Activated CD8-positive, alpha-beta memory T cell treated with anti-CD3 and anti-CD28 coated beads, Interleukin-2, amount 50 U/mL, for 4 hours (primary cell): ENCODE measurements at places on chromosomes 11 and 22.

- DNase-seq, result no peak
Measured at GRCh38 chr11:86938900-86939880, 16.0 kb downstream of the FZD4 start.

DNA sequence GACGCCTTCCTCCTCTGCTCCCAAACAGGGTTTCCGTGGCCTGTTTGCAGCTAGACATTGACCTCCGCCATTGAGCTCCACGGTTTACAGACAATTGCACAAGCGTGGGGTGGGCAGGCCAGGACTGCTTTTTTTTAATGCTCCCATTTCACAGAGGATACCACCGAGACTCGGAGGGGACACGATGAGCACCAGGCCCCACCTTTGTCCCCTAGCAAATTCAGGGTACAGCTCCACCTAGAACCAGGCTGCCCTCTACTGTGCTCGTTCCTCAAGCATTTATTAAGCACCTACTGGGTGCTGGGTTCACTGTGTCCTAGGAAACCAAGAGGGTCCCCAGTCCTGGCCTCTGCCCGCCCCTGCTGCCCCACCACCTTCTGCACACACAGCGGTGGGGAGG is 12.2 kb downstream of the RASD2 start:
- no peak for DNase-seq

DNA sequence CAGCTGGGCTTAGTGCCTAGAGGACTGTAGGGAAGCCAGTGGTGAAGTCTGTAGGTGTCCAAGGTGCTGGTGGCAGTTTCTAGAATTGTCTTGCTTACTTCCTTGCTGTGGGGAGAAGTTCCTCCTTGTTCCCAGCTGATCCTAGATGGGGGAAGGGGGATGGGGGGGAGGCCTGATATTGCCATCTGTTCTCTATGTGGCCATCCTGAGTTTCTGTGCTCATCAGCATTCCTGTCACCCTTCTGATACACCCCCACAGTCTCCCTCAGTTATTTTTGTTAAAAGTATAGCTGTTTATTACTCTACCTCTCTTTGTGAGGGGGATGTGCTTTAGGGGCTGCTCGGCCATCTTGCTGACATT is 36.5 kb downstream of the MADD start:
- DNase-seq, result no peak

DNA sequence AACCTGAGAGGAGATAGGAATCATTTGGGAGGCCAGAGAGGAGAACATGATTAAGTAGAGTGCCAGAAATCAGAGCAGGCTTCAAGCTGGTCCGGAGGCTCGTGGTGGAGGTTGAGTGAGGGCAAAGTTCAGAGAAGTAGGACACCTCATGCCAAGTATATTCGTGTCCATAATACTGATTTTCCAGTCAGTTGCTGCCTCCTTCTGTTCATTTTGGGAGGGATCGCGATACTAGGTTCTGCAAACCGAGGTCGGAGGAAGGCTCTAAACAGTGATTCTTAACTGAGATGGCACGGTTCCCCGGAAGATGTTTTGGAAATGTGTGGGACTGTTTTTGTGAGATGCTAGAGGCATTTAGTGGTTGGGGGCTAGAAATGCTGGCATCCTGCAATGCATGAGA is 13.6 kb upstream of the CD3E start:
- DNase-seq, result peak; percentile 36

GRCh38 chr11:95593111-95593510 is 196.5 kb downstream of the FAM76B start:
- no peak for DNase-seq

GRCh38 chr22:27636716-27637508 is 164.6 kb downstream of the MN1 start:
- DNase-seq, result no peak

DNA sequence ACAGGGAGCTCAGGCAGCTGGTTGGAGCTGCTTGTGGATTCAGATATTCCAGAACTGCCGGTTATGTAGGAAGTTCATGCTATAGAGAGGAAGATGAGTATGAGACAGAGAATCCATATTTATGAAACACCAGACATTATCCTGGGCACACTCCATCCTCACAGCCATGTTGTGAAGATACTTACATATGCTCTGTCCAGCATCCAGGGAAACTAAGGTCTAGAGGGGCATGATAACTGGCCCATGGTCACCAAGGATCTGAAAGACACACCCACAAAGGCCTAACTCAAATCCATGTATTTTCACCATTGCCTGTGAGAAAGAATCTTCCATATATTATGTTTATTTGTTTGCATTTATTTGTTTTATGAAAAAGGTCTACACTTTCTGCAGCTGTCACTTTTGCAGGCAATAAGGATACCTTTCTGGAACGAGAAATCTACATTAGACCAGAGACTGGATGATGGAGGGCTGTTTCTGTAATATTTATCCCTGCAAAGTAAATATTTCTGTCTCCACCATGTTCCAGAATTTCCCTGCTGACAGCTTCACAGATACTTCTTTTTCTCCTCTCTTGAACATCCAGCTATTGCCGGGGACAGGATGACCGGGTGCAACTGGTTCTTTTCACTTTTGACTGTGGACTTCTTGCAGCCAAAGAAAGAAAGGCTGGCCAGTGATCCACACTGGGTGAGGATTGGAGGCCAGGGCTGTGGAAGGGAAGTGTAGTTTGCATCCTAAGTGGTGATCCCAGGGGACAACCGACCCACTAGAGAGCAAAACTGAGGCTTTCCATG is 145.9 kb upstream of the NAV2 start:
- no peak for DNase-seq

DNA sequence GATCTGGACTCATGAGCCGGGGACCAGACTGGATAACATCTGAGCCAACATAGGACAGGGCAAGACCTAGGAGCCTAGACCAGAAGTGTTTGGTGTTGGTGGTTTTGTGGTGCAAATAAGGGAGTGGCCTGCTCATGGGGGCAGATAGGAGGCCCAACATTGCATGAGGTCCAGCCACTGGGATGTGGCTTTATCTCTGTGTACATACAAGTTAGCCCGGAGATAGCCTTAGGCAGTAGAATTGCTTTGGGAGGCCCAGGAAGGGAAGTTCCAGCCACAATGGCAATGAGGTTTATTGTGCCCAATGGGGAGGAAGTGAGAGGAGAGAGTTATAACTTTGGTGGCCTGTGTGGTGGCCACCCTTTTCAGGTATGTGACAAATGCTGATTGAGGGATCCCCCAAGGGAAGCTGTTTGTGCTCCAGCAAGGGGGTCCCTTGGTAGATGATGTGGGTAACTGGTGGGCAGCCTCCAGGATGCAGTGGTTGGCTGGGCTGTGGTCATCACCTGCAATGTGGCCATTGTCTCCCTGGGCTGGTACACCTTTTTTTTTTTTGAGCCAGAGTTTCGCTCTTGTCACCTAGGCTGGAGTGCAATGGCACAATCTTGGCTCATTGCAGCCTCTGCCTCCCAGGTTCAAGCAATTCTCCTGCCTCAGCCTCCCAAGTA is 6.4 kb downstream of the LMO2 start:
- no peak for DNase-seq

- DNase-seq, result peak; percentile 53
Measured at GRCh38 chr11:108592591-108593213, 866 bp downstream of the EXPH5 start.

DNA sequence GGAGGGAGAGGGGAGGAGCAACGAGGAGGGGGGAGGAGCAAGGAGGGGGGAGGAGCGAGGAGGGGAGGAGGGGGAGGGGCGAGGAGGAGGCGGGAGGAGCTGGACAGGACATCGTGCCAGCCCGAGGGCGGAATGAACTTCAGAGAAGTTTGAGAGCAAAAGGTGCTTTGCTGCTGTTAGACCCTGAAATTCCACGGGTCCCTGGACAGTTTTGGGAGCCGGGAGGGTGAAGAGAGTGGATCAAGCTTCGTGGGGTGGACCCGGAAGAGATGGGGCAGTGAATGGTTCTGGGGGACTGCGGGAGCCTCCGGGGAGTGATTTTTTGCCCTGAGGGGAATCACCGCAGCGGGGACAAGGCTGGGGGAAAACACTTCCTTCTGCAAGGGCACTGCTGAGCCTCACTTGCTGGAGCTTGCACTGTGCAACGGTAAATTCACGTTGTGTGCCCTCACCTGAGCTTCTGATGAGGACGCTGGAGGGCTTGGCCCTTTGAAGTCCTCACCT is 10.7 kb upstream of the NLRP6 start:
- peak; percentile 42 for DNase-seq

GRCh38 chr22:39292561-39293074 is 26.8 kb downstream of the RPL3 start:
- no peak for DNase-seq

GRCh38 chr11:78284260-78284659 is 95.5 kb downstream of the USP35 start:
- DNase-seq, result no peak

DNA sequence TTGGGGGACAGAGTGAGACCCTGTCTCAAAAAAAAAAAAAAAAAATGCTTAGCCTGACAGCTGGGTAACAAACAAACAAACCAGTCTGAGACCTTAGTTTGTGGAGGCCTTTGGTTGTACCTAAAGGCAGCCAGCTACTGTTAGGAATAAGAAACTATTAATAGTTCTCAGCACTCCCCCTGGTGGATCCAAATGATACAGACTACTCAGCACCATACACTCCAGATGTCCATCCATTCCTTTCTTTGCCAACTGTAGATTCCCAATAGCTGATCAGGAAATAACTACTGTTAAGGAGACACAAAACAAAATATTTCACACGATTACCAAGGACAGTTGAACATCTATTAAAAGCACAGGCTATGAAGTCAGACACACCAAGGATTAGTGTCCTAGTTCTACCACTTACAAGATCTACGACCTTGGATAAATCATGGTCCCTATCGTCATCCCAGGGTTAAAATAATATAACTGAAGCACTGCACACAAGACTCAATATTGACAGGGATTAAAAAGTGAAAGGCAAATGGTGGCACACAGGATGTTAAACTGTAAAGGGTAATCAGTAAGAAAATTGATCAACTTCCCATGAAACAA is 17.2 kb downstream of the CLDN25 start:
- no peak for DNase-seq

DNA sequence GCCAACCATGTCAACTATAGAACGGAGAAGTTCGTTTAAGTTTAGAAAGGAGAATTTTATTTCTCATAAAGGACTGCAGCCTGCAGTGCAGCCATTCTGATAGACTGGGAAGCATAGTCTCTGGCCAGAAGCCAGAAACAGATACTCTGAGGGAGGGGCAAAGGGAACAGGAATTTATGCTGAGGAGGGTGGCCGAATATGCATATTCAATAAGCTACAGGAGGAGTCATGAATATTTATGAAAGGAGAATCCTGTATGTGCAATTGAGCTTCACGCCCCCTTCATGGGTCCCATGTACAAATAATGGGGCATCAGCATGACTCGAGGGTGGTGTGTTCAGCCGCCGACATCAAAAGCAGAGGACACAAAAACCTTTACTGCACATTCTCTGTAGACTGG is 199.9 kb downstream of the CWF19L2 start:
- DNase-seq, result no peak

- DNase-seq, result no peak
Measured at GRCh38 chr11:102197670-102198139, 87.5 kb downstream of the YAP1 start.

GRCh38 chr22:30636226-30637077 is 871 bp downstream of the SLC35E4 start:
- DNase-seq, result peak; percentile 28

GRCh38 chr11:102850973-102851745 is 7.8 kb upstream of the MMP3 start:
- DNase-seq, result no peak

DNA sequence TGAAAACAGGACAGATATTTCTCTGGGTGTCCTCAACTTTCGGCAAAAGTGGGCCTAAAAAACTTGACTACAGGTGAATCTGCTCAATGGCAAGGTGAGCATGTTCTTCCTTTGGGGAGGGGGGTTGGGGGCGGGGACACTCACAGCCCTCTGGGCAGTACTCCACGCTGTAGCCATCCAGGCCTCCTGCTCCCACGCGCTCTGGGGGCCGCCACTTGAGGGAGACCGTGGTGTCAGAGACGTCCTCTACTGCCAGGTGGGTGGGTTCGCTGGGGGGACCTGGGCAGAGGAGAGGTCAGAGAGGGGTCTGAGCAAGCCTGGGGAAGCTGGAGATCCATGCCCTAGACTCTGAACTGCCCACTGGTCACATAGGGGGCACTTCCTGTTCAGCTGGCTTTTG is 16.8 kb downstream of the MYBPC3 start:
- DNase-seq, result no peak

- DNase-seq, result no peak
Measured at GRCh38 chr11:71338801-71339395, 86.5 kb upstream of the SHANK2 start.

GRCh38 chr22:49260681-49261580 is 566.7 kb downstream of the BRD1 start:
- DNase-seq, result no peak

DNA sequence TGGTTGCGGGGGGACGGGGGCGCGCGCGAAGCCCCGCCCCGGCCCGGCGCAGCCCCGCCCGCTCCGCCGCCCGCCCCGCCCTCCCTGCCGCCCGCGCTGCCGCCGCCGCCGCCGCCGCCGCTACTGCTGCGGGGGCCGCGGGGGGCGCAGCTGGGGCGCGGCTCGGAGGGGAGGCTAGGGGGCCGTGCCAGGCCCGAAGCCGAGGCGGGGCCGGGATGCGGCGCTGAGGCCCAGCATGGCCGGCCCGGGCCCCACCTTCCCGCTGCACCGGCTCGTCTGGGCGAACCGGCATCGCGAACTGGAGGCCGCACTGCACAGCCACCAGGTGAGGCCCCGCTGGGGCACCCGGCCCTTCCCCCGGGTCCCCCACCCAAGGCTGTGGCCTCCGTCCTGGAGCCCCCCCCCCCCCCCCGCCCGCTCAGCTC is at the start of gene ANKRD13D:
ANKRD13D (plus strand) TSS at position 78 of the 425 bp plus-strand sequence; CDS start at position 236, 158 bp downstream.
- no peak for DNase-seq

DNA sequence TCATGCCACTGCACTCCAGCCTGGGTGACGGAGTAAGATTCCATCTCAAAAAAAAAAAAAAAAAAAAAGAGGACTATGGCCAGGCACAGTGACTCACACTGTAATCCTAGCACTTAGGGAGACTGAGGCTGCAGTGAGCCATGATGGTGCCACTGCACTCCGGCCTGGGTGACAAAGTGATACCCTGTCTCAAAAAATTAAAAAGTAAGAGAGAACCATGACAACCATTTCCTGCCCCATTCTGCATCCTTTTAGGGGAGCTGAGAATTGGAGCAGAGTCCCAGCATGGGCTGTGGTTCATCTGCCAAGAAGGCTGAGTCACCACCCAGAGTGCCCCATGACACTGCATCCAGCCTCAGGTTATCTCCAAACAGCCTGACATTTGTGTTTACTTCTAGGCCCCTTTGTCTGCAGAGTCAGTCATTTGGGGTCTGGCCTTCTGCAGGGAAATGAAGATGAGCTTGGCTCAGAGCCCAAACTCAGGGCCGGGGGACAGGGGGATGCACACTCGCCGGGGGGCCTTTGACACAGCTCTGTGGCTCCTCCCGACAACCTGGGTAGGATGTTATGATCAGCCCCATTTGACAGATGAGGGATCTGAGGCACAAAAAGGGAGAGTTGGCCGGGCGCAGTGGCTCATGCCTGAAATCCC is 4.7 kb downstream of the CSDC2 start:
- DNase-seq, result no peak

- DNase-seq, result peak; percentile 52
Measured at GRCh38 chr11:16785520-16786128, 47.2 kb downstream of the C11orf58 start.

DNA sequence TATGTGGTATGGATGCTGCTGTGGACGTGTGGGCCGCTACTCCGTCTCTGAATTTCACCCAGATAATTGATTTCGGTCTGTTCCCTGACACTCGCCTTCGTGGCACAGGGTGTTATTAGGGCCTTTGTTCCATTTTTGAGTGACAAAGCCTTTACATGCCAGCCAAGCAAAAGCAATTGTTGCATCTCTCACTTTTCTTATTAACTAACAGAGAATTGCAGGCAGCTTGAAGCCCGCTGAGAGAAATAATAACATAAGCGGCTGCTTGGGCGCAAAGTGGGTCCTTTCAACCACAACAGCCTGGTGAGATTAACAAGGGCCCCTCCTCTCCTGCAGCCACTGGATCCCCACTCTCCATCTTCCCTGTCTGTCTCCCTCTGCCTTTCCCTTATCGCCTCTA is 449.4 kb downstream of the NTM start:
- no peak for DNase-seq
